ENCODE measurements at places on chromosomes 4 and X.

DNA sequence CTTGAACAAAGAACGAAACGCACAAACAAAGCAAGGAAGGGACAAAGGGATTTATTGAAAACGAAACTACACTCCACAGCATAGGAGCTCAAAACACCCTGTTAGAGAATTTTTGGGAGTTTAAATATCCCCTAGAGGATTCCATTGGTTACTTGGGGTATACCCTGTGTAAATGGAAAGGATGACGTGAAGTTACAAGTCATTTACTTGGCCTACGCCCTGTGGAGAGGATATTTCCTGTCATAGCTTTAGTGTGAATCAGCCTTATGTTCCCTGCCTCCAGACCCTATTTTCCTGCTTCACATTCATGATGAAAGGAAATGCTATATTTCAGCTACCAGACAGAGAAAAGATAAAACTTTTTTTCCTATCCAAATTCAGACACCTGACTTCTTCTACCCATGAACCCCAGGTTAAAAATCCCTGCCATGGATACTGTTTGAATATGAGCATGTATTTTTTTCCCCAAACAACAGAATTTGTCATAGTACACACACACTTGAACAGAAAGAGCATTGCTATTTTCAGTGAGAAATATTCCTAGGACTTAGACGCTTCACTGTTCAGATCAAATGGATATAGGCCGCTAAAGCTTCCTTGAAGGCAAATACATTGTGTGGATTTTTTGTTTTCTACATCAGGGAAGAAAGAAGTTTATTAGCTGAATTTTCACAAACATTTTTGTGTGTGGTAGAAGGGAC is 20.4 kb downstream of the PIN4 start:
- no peak for DNase-seq

DNA sequence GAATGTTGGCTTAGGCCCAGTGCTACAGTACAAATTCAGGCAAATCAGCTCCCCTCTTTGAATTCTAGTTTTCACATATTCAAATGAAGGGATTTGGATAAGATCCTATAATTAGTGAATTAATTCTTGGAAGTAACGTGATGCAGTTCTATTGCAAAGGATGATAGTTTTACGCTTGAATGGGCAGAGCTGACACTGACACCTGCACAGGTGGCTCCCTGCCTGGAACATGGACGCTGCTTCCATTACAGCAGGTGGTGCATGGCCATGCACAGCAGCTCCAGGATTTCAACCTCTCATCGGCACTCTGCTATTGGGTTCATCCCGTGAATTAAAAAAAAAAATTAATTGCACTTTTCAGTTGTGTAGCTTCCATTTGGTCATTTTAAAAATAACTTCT is 28.4 kb upstream of the RPS6KA6 start:
- DNase-seq = no peak

DNA sequence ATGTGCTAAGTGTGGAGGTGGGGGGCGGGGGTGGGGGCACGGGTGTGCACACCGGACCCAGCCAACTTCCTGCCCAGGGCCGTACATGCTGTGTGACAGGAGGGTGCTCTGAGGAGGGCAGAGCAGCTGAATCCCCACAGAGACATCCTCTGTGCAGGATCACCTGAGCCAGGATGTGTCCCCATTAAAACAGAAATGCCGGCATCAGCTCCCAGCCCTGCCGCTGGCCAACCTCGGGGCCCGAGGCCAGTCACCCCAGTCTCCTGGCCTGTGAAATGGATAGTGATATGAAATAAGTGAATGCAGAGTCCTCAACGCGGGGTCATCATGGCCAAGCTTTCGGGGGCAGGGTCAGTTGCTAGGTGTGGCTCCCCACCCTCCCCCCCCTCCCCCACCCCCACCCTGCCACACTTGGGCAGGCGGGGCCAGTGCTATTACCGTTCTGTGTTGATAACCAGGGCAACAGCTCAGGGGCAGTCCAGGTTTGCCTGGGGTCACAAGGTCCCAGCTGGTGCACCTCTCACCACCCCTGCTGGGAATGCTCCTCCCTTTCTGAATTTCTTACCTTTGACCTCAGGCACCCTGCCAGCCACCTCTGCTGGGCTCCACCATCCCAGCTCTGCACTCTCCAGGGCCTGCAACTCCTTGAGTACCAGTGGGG is 227.2 kb upstream of the PSAPL1 start:
- DNase-seq = no peak

DNA sequence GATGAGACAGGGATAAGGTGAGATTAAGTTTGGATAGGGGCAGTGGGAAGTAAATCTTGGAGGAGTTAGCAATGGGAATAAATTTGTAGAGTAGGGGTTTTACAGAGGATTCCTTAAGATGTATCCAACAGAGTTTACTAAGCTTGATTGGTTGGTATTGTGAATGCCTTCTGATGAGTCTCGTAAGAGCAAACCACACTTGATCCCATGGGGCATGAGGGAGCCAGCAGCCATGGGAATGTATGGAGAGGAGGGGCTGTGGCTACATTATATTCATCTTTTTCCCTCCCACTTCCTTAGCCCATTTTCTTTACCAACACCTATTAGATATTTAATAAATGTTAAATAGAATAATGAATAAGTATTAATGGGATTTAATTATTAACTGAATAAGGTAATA is 126.6 kb upstream of the NDST3 start:
- no peak for DNase-seq

GRCh38 chrX:350148-350533 is 31.5 kb upstream of the GTPBP6 start:
- DNase-seq = no peak

DNA sequence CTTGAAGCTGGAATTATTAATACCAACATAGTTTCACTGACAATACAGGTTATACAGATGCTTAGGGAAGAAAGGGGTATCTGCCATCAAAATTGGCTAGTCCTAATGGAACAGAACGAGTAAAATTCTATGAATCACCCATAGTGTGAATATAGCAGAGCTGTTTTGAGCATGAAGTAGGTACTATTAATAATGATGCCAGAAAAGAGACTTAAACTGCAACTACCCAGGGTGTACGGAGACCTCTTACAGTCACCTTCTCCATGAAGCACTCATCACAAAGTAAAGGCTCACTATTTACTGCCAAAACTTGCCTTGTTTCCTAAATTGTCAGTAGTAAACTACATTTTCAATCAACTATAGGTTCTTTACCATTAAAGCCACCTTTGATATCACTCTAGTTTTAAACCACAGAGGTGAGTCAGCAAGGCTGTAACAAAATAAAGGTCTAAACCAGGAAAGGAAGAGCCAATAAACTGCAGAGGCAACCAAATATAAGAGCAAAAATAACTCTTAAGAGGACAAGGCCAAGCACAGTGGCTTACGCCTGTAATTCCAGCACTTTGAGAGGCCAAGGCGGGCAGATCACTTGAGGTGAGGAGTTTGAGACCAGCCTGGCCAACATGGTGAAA is 114.4 kb downstream of the FRYL start:
- DNase-seq = no peak

DNA sequence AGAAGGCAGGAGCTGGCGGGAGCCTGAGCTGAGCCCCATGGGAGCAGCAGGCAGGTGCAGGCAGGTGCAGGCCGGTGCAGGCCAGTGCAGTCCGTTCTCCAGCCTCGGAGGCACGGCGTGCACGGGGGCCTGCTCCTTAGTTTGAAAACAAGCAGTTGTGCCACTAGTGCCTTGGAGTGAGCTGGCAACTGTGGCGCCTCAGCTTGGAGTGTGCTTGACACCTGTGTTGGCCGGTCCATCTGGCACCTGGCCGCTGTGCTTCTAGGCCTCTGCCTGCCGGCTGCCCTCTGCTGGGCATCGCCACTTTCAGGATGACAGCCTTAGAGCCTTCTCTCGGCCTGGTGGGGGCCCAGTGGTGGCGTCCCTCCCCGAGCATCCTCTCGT is 47.9 kb downstream of the RGS12 start:
- DNase-seq = no peak

GRCh38 chrX:125198546-125198945 is 121.1 kb upstream of the TEX13C start:
- DNase-seq = no peak

GRCh38 chrX:17579026-17579425 is 158.3 kb upstream of the SCML1 start:
- DNase-seq = no peak

- no peak for DNase-seq
Observed at GRCh38 chrX:116694046-116694445, 231.3 kb upstream of the CT83 start.

GRCh38 chrX:35773958-35774564 is 24.1 kb upstream of the MAGEB16 start:
- no peak for DNase-seq

GRCh38 chr4:5746829-5747737 is 36.1 kb downstream of the EVC start:
- no peak for DNase-seq

GRCh38 chr4:155450676-155451075 is 73.9 kb upstream of the MAP9 start:
- DNase-seq = no peak

DNA sequence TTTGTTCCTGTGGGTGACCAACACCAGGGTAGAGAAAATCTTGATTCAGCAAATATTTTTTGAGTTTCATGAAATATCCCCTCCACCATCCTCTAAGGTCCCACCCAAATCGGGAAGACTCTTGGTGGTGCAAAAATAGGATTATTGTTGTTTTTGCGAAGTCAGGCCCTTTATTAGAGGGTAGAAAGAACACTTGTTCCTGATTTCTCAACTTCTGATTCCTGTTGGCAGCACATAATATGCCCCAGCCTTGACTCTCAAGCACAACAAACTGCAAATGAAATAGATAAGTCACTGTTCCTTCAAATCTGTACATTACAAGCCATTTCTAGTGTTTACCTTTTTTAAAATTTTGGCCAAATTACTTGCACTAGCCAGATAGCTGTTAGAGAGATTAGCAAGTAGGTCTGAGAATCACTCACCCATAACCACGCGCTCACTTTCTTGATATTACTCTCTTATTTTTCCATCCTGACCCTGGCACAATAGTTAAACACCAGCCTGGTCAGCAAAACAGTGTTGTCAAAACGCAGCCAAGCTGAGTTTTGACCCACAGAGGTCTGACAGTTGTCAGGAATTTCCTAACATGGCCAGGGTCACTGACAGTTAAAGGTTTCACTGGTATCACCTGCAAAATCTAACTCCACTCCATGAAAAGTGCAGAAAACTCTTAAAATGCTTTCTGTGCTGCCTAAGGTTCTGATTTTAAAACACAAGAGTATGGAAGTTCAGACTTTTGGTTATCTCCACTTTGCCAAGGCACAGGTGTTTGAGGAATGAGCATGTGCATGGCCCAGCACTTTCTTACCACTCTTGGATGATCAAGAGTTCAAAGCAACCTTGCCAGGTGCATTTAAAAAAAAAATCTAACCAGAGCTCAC is 69.8 kb downstream of the RBM47 start:
- DNase-seq = no peak

DNA sequence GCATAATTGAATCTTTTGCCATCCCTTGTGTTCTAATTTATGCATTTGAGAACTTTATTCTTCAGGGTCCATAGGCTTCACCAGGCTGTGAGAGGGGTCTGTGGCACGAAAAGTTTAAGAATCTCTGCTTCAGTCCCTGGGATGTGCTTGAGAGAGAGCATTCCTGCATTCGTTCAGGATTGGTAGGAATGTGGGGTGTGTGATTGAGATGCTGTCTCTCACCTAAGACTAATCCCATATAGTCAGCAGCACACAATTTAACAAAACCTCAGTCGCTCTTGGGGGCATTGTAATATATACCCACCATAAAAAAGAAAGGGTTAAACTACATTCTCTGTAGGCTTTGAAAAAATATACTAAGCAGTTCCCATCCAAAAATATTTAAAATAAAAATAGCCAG is 41.7 kb downstream of the PTTG2 start:
- no peak for DNase-seq

- no peak for DNase-seq
Observed at GRCh38 chr4:24805566-24805965, 10.2 kb downstream of the SOD3 start.

- no peak for DNase-seq
Observed at GRCh38 chr4:85808864-85809263, 333.9 kb downstream of the ARHGAP24 start.

- no peak for DNase-seq
Observed at GRCh38 chrX:1453951-1454785, 1.5 kb upstream of the ASMTL start.

DNA sequence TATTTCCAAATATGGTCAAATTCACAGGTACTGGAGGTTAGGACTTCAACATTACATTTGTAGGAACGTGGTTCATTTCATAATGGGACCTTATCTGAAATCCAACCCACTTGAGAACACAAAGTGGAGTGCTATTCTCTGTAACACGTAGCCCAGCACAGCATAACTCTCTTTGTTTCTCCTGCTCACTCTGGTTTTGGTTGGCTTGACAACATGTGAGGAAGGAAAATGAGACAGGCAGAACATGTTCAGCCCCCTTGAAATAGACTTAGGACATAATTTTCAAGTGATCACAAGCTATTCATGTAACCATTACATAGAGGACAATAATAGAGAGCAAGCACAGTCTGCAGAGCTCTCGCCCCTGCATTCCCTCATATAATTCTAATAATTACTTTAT is 115.1 kb upstream of the SMIM10 start:
- DNase-seq = no peak

GRCh38 chrX:115232933-115233496 is 881 bp downstream of the LRCH2 start:
- DNase-seq = no peak

- DNase-seq = no peak
Observed at GRCh38 chr4:15755321-15756155, 22.6 kb upstream of the CD38 start.

- DNase-seq = no peak
Observed at GRCh38 chrX:42466332-42467046, 311.5 kb downstream of the PPP1R2C start.

DNA sequence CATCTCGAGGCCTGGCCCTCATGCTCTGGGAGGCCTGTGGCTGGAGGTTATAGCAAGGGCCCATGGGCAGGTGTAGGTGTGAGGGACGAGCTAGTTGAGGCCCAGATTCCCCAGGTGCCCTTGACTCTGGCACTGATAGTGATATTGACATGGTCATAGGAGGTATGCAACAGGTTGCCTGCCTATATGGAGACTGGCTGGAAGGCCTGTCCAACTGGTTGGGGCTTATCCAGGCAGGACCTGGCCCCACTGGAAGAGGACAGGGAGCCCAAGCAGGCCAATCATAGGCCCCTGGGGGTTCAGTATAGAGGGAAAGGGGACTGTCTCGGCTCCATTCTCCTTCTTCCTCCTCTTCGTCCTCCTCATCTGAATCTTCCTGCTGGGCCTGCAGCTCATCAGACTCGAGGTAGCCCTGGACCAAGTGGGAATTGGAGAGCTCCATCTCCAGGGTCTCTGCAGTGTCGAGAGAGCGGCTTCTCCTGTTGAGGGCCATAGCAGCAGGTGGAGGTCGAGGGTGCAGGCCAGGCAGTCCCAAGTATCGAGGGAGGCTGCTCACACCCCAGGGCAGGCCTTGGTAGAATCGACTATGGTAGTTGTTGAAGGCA is 15.3 kb downstream of the AMER1 start:
- no peak for DNase-seq

- DNase-seq = no peak
Observed at GRCh38 chr4:153345012-153345981, 809 bp downstream of the MND1 start.

DNA sequence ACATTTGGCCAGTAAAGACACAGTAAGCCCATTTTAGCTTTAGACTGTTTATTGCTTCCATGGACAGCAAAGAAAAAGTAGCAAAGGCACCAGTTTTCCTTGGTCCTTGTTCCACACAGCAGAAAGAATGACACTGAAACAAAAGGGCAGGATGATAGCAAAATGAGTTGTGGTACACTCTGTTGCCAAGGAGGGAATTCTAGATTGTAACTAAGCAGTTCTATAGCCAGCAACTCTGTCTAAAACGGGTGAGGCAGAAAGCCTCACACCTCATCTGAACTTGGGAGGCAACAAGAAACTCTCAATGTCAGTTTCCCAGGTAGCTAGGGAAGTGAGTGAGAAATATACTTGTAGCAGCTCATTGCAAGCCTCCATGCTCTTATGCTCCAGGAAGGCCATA is 39.2 kb downstream of the BBS12 start:
- no peak for DNase-seq

Measured in NCI-H2107 (cell line).